Right lung (tissue), 10 donors: ENCODE measurements at places on chromosomes 12 and 14. TPM values are rescaled to one million over a fixed set of nuclear protein-coding genes. Genes with fewer than 3 reads are reported as not detected.
A peak's percentile ranks its signal among the peaks of the same experiment; 100 is the strongest.

GRCh38 chr12:103373088-103373523, 122.7 kb downstream of the C12orf42 start:
- peak; percentile 14 for DNase-seq

DNA sequence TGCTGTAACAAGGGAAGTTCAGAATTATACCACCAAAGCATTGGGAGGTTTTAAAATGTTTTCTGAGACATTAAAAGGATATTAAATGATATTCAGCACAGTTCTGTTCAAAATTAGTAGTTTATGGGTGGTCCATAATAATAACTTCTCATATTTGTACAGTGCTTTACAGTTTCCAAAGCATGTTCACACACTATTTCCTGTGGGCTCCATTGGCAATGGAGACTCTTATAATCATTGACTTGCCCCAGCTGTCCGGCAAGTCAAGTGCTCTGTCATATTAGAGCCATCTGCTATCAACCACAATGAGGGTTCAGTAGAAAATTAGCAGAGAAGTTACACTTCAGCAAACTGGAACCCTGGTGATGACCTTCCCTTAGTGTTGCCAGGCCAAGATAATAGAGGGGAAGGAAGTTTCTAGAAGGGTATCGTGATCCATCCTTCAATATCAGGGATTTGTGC, 526.6 kb upstream of the CCDC196 start:
- DNase-seq = no peak

Gene CCDC88C
- polyA plus RNA-seq = 36.1 TPM

DNA sequence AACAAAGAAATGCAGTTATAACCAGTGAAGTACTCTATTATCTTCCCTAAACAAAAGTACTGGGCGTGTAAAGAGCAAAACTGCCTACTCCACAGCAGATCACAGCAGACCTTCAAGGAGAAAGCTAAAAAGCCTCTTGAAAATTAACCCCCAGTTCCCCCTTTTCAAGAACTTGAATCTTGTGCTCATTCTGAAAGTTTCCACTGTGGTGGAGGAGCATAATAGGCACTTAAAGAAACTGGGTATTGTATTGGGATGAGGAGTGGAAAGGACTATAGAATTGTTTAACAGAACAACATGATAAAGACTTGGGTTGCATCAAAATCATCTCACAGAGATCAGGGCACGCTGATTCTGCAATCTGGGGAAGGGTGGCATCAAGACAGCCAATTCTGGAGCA, 51.1 kb downstream of the SLC25A47 start:
- DNase-seq = no peak

- DNase-seq = no peak
These were observed 52.1 kb downstream of the KICS2 start for GRCh38 chr12:64170024-64170423.

GRCh38 chr12:68490476-68490875, 120.2 kb upstream of the RAP1B start:
- no peak for DNase-seq

DNA sequence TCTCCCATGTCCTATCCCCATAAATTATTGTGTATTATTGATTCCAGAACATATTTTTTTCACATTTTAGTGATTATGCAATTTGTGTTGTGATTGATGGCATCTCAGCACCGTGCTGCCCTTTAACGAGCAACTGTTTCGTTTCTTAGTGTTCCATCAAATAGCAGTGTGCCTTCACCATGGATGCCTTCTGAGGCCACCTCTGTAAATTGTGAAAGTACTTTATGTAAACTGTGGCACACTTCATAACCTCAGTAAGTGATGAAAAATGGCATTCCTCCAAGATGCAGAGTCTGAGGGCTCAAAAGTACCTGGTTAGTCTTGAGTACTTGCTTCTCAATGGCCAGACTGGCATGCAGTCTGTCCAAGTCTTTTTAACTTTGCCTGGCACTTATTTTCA, 8.2 kb downstream of the CHST11 start:
- peak; percentile 56 for DNase-seq

DNA sequence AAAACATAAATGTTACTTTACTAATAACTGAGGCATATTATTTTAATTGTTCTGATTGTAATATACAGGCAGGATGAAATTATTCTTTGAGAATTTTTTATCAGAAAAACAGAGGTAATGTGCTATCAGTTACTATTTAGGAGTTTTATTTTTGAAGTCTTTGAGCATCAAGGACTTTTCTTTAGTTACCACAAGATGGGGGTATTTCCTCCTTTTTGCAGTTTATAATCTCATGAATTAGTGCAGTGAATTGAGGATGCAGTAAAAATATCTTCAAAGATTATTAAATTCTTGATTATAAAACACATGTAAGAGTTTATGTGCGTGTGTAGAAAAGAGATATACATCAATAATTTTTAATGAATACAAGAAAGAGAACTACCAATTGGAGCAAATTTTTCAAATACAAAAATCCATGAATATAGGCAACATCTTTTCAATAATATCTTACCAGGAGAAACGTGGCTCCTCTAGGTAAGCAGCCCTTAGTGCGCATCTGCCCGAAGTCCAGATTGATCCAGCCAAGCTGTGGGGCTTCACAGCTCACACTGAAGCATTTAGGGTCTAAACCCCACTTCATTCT, 71.6 kb downstream of the ERGIC2 start:
- no peak for DNase-seq

DNA sequence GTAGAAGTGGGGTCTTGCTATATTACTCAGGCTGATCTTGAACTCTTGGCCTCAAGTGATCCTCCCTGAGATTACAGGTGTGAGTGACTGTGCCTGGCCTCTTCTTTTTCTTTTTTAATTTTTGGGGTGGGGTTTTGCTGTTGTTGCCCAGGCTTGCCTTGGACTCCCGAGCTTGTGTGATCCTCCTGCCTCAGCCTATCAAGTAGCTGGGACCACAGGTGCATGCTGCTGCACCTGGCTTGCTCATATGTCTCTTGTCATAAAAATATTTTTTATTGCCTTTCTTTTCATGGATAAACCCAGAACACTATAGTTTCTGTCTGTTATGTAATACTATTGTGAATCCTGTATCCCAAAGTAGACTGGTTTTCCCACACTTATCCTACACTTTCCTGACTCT, 26.0 kb downstream of the SCYL2 start:
- DNase-seq = no peak

Gene PLEKHD1
- polyA plus RNA-seq = 0.29 TPM

Gene CLEC4C
- 0.18 TPM for polyA plus RNA-seq

DNA sequence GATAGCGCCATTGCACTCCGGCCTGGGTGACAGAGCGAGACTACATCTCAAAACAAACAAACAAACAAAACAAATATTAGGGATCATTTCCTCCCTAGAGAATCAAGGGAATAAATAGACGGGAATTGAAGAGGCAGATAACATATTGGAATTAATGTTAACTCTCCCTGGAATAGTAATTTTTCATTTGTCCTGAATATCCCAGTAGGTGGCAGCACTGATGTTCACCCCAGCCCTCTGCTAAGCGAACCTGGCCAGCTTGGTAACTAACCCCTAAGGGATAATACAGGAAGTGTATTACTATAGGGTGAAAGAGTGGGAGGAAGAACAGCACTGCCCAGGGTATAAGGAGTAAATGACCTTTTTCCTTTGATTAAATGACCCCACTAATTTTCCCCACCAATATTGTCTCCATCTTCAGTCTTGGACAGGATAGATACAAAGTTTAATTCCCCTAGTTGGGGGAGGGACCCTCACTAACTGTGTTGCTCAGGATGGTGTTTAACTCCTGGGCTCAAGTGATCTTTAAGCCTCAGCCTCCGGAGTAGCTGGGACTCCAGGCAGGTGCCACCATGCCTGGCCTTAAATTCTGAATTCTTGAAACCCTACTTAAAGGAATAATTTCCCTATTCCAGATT, 40.5 kb downstream of the SLC2A14 start:
- DNase-seq = peak; percentile 18

DNA sequence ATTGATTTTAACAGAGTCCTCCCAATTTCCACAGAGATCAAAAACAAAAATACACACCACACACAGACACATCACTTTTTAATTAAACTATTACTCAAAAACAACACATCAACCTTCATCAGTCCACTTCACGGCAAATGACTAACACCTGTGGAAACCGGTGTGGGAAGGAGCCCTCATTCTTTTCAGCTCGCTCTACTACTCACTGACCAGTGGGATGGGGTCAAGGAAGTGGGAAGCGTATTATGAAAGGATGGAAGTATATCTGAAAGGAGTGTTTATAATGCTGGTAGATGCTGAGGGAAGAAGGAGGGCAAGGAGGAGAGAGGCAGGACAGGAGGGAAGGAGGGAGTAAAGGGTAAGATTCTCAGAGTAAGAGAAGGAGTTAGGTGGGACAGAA, 156.5 kb downstream of the EPS8 start:
- DNase-seq = no peak

Gene PLEKHH1
- 15.9 TPM for polyA plus RNA-seq

Gene CRIP1
- 158 TPM for polyA plus RNA-seq

DNA sequence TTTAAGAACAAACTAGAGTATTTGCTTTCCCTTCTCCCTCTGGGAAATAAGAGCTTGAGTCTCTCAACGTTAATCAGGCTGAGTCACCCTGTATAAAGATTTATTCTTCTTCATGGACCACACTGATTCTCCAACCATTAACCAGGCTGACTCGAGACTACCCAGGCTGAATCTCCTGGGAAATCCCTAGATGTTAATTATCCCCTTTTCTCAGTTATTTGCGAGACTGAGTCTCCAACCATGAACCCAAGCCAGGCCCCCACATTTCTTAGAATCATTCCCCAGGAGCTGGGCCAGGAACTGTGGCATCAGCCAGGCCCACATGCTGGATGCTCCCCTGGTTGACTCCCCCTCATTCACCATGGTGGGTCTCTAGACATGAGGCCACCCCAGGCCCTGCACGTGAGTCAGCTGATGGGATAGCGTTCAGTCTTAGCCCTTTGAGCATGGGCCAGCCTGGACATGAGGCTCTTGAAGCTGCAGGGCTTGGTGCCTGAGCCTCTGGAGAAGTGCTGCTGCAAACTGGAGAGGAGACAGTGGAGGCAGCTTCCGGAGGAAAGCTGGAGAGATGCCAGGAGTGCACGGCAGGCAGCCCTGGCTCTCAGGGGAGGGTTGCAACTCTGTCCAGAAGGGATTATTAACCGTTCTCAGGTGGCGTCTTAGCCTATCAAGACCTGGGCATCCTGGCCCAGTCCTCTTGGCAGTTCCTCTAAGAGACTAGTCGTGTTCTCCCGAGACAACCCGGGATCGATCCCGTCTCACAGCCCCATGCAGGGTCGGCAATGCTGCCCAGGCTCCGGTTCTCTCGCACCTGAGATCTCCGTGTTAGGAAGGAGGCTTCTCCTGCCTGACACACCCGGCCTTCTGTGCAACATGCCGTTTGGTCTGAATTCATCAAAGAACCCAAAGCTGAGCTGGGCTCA, 296.6 kb downstream of the ADGRD1 start:
- DNase-seq = no peak

Gene SDR9C7
- polyA plus RNA-seq = not detected

GRCh38 chr12:53236443-53237111, 4.6 kb upstream of the RARG start:
- DNase-seq = no peak
